ENCODE measurements at places on chromosomes 16 and 17.

GRCh38 chr17:2724784-2725164, 13.2 kb upstream of the CLUH start:
- DNase-seq, result no peak

DNA sequence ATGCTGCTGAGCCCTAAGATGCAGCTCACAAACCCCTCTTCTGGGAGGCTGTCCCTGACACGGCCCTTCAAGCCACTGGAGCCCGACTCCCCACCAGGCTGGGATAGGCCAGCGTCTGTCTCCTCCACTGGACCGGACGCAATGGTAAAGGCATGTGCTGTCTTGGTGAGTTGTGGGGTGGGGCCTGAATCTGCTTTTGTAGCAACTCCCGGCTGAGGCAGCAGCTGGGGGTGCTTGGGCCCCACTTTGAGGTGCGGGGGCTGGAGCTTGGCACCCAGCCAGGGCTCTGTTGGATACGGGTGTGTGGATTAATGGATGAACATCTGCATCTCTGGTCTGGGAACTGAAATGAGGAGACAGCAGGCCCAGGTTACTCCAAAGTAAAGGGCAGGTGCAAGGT, 3.5 kb upstream of the NLRC3 start:
- no peak for DNase-seq

- DNase-seq, result no peak
Measured at GRCh38 chr16:35221482-35222185, 1762.2 kb downstream of the TP53TG3F start.

GRCh38 chr16:62970851-62971250, 934.6 kb upstream of the CDH8 start:
- DNase-seq, result no peak

DNA sequence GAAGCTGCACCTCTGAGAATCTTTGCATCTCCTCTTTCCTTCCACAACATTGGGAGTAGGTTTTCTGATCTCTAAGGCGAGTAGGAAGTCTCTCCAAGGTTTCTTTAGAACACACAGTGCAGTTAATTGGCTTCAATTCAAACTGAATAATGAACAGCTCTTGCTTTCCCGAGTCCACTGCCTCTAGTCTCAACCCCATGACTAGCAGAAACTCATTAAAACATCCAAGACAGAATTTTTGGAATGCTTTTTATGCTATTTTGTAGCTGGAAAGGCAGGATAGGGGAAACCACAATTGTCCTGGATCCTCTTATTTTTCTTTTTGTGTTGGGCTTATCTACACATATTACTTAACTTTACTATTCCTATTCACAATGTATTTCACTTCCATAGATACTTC, 206.6 kb downstream of the CDH8 start:
- no peak for DNase-seq

All from NCI-H526 (cell line).